Left lung (tissue), 14 donors: ENCODE measurements at places on chromosomes 3 and 15.

GRCh38 chr3:127486321-127486944, 104.1 kb downstream of the TPRA1 start:
- DNase-seq: no peak

DNA sequence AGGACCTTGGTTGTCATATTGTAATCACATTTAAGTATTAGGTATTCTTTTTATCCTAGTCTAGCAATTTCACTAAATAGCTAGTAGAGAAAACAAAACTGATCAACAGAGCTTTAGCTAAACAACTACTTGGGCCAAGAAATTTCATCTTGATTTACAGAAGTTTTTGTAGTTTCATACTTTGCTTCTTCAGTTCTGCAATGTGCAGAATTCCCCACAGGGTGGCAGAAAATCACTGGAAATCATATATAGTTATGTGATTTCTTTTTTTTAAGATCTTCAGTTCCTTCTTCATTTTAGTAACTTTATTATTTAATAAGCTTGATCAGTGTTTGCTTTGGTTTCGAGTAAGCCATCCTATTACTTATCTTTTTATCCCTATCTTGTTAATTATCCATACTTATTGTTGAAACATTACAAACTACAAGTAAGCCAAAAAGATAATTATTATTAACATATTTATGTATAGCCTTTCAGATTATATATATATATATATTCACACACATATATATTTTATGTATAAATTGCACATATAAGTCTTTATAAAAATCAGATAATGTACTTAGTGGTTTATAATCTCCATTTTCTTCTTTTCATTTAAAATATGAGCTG, 2.2 kb upstream of the BNIP2 start:
- peak; percentile 38 for DNase-seq

- no peak for DNase-seq
These were observed 7.8 kb downstream of the DNASE1L3 start for GRCh38 chr3:58202917-58203360.

DNA sequence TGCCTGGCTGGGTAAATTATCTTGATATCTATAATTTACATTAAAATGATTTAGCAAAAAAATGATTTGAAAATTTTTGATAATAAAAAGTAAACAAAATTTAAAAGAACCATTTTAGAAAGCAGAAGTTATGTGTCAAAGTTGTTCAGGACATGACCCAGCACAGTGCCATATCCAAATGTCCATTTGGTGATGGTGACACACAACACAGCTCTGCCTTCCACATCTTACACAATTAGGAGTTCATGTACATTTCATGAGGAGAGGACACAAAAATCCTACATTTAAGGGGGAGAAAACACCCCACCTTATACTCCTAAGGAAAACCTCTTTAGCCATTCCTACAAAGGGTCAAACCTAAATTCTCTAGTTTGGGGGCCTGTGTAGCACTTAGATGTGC, 10.7 kb upstream of the UBE2E1 start:
- DNase-seq: no peak

DNA sequence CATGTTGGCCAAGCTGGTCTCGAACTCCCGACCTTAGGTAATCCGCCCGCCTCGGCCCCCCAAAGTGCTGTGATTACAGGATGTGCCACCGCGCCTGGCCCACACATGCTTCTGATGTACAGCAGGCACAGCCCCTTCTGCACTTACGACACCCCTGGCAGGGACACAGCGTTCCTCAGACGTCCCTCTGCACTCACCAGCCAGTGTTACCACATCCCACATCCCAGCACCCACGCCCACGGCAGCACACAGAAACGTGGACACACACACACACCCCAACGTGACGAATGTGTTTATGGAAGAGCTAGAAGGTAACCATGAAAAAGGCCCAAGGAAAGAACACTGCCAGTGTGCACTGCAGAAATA, 576 bp upstream of the RPAP1 start:
- DNase-seq: no peak

- DNase-seq: no peak
These were observed 172.0 kb downstream of the MCTP2 start for GRCh38 chr15:94403331-94403730.

DNA sequence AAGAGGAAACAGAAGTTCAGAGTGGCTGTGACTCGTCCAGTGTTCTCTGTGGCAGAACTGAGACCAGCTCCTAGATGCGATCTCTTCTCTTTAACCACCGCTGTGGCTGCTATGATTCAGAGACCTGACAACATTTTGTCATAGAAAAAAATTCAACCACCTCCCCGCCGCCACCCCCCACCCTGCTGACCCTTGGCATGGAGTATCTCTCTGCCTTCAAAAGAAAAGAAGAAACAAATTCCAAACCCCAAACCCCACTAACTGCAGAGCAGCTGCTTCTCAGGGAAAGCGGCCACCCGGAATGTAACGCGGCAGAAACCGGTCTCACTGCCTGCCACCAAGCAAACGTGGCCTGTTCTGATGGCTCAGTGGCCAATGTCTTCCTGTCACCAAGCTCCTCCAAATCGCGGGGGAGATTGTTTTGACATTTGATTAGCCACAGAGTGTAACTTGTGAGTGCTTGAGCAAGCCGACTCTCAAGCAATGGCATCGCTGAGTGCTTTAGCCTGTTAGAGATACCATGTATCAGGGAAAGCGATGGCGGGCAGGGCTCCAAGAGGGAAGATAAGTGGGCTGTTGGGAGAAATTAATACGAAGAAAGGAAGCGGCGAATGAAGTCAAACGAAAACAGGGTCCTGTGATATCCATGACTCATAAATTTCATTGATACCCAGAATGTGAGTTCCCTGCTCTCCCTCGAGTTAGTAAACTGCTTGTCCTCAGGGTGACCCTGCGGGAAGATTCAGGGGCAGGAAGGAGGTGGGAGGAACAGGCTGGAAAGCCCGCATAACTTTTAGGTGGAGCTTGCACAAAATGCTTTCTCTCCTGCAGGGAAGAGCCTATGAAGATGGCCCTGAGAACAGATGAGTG, 44.8 kb upstream of the TLE3 start:
- no peak for DNase-seq
